Stimulated activated CD8-positive, alpha-beta memory T cell treated with anti-CD3 and anti-CD28 coated beads, Interleukin-4, amount 100 ng/mL, for 1 hour (primary cell): ENCODE measurements at places on chromosomes 16 and 17.

- DNase-seq = no peak
These were observed 21.5 kb upstream of the COL1A1 start for GRCh38 chr17:50222922-50223321.

DNA sequence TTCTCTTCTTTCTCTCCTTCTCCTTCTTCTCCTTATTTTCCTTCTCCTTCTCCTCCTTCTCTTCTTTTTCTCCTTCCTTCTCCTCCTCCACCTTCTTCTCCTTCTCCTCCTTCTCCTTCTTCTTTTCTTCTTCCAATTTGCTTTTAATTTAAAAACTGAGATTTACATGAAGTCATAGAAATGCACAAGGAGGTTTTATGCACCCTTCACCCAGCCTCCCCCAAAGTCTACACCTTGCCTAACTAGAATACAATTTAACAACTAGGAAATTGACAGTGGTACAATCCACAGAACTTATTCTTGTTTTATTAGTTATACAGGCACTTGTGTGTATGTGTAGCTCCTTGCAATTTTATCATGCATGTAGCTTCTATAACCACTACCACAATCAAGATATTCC is 826.7 kb downstream of the KCNJ2 start:
- no peak for DNase-seq

GRCh38 chr17:41894791-41895331 is 23.9 kb downstream of the ACLY start:
- DNase-seq = no peak

GRCh38 chr16:35664091-35664693 is 2204.8 kb downstream of the TP53TG3F start:
- no peak for DNase-seq

DNA sequence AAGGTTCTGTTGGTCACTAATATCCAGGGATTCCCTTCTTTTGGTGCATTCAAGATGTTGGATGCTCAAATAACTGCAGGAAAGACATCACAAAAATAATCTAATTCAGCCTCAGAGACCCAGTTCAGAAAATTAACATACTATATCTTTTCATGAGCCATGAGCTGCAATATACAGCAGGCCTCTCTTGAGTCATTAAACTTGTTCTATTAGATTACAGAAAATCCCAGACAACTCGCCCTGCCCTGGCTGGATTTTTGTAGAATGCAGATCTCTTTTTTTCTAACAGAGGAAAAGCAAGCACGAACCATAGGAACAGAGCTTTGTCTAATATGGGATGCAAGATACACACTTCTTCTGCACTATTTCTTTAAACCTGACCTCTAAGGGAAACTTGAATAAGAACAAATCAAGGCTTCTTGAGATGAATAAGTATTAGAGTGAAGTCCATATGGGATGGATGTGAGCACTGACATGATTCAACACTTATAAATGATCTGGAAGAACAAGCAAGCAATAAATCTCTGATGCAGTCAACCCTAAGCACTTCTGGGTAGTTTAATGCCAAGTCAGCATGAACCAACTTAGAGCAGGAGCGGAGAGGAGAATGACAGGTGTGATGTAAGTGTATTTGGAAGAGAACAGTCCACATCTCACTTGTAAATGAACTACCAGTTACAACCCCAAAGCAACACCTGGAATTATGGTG is 70.7 kb upstream of the GNAO1 start:
- DNase-seq = no peak

DNA sequence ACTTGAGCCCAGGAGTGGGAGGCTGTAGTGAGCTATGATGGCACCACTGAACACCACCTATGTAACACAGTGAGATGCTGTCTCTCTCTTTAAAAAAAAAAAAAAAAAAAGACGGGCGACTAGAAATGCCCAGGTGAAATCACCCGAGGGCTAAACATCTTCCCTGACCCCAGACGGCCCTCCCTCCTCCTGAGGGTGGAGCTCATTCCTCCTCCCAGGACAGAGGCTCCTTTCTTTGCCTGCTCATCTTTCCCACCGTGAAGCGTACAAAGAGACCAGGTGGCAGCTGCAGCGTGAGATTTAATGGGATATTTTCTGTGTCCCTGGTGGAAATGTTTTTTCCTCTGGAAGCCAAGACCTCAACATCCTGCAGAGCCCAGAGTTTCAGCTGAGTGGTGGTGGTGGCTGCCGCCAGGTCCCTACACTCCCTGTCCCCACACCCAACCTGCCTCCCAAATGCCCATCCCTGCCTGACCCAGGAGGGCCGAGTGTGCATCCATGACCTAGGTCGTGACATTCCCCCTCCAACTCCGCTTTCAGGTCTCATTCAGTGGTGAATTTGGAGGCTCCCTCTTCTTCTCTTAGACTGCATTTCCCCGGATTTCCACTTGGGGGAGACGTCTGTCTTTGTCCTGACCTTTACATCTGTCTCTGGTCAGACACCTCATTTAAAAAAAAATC is 14.4 kb upstream of the GPRC5B start:
- DNase-seq = no peak

DNA sequence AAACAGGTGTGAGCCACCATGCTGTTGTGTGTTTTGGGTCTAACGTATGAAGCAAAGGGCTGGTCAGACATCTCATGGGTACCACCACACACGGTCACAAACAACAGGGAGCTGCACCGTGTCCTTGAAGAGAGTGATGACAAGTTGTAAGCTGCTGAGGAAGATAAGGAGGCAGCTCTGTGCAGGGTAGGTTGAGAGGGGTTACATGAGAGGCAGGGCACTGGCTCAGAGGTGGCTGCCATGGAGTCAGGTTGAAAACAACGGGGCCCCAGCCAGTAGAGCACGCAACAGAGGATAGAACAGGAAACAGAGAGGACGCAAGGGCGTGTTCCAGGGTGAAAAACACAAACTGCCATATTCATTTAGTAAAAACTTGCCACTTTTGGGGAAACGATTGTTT is 52.2 kb downstream of the TRARG1 start:
- no peak for DNase-seq

DNA sequence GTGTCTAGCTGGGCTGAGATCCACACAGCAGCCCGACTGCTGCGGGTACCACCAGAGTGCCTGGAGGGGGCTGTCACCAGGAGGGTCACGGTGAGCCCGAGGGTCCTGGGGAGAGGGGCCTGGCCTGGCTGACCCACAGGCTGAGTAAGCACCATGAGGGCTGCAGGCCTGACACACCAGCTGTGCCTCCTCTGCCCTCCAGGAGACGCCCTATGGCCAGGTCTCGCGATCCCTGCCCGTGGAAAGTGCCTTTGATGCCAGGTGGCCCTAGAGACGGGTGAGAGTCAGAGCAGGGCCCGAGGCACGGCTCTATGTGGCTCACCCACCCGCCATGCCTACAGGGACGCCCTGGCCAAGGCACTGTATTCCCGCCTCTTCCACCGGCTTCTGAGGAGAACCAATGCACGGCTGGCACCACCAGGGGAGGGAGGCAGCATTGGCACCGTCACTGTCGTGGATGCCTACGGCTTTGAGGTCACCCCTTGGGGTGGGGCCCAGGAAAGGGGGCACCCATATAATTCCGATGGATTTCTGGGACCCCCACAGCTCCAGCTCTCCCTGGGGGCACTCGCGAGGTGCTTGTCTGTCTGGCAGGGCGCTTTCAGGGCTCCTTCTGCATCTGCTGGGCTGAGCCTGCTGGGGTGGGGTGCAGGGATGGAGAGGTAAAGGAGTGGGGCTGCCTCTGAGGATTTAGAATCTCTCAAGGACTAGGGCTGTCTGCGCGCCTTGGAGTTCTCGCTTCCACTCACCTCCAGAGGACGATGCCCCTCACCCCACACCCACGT is 7.1 kb downstream of the MYO15B start:
- DNase-seq = no peak

- DNase-seq = no peak
These were observed 3.4 kb downstream of the COA3 start for GRCh38 chr17:42795061-42795460.

DNA sequence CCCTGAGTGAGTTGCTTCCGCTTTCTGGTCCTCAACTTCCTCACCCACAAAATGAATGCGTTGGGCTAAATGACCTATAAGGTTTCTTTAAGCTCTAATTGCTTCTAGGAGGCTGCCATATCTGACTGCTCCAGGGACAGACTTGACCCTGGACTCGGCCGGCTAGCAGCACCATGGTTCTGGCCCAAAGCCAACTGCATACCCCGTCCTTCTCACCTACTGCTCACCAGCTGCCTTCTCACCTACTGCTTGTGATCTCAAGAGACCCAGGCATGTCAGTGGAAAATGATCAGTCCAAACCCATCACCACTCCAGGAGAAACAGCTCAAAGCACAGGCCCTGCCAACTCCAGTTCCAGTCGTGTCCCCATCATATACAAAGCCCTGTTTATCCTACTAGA is 124.3 kb upstream of the IRX5 start:
- no peak for DNase-seq

GRCh38 chr17:10119203-10120108 is 79.0 kb downstream of the GAS7 start:
- DNase-seq = no peak

- DNase-seq = no peak
These were observed 1.8 kb downstream of the CCR7 start for GRCh38 chr17:40563220-40564052.

DNA sequence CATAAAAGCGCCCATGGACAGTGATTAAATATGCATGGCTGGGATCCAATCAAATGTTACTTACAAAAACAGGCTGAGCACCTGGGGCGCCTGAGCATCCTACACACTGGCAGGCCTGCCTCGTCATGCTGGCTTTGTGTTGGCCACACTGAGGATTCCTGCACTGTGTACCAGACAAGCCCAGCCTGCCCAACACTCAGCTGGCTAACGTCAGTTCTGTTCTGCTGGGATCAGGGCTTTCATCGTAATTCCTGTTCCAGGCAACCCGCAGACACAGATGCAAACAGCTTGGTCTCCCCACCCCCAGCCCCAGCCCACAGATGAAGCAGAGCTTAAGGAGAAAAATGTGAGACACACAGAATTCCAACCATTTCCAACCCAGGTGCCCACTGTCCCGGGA is 30.7 kb downstream of the PIMREG start:
- DNase-seq = no peak

DNA sequence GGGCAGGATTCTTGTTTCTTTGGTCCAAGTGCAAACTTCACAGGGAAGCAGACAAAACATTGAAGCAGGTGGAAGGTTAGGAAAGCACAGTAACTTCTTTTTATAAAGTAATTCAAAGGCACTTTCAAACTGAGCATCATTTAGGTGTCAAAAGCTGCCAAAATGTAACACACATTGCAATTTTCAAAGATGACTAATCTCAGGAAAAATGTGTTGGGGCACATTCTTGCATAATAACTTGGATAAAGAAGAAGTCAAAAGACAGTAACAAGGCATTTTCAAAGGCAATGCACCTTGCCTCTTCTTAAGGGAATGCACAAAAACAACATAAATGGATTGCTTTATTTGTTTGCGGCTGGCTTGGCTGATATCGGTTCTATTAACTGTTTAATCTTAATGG is 3.6 kb downstream of the KCNJ2 start:
- no peak for DNase-seq

GRCh38 chr16:58425756-58426494 is 33.7 kb downstream of the GINS3 start:
- peak; percentile 11 for DNase-seq

- DNase-seq = no peak
These were observed 6.6 kb upstream of the TSPOAP1 start for GRCh38 chr17:58335061-58335731.

DNA sequence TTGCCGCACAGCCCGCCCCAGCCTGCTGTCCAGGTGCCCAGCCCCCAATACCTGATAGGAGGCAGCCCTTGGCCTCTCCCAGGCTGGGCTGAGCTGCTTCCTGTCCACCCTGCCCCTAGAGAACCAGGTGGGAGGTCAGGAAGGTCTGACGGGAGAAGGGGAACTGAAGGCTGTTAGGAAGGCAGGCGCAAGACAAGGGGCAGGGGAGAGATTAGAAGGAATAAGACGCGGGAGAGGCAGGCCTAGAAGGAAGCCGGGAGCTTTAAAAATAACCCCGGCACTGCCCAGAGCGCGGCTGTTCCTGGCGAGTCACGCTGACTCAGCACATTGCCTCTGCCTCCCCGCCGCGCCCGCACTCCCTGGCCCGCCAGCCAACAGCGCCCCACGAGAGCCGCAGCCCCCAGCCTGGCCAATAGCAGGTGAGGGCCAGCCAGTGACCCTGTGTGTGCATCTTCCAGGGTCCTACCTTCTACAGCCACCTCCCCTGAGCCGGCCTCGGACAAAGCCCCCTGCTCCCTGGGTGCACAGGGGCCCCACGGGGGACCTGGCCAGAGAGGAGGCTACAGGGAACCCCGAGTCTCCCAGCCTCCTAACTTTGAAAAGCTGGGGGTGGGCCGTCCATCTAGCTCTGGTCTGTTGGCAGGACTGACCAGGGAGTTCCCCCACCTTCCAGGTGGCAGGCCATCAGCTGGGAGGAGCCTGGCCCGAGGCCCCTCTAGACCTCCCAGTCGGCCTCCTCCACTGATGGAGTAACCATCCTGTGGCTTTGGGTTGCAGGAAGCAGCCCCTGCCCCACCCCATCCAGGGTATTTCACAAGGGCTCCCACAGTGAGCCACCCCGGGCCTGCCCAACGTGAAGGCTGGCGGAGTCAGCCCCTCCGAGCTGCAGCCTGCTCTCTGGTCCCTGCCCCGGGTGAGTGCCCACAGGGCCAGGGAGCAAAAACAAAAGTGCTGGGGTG is 4.0 kb downstream of the MAFG start:
- no peak for DNase-seq

- no peak for DNase-seq
These were observed 14.7 kb upstream of the PLLP start for GRCh38 chr16:57299009-57299718.

- no peak for DNase-seq
These were observed 852.2 kb upstream of the GOT2 start for GRCh38 chr16:59586331-59586730.

- no peak for DNase-seq
These were observed 42.3 kb downstream of the IRX3 start for GRCh38 chr16:54244061-54244886.
